Suprapubic skin (tissue), 4 donors: ENCODE measurements at places on chromosomes 4 and X. TPM values are rescaled to one million over a fixed set of nuclear protein-coding genes. Genes with fewer than 3 reads are reported as not detected.

- DNase-seq, result no peak
- no peak overlapping the region for H3K27ac ChIP-seq
- H3K27me3 ChIP-seq, result no peaks in the 10 kb centered on the region
- H3K4me1 ChIP-seq, result no peaks in the 10 kb centered on the region
These were observed 7.0 kb downstream of the LRCH2 start for GRCh38 chrX:115226929-115227328.

- DNase-seq, result no peak
- H3K4me3 ChIP-seq, result no peak overlapping the region
- no peak overlapping the region for H3K27ac ChIP-seq
- no peaks in the 10 kb centered on the region for H3K4me1 ChIP-seq
These were observed 834.7 kb downstream of the RAPGEF2 start for GRCh38 chr4:159937595-159937994.

- H3K27ac ChIP-seq, result no peak overlapping the region
- H3K4me3 ChIP-seq, result no peak overlapping the region
- peaks cover 3% of the 10 kb centered on the region for H3K4me1 ChIP-seq
- no peaks in the 10 kb centered on the region for H3K27me3 ChIP-seq
- no peak for DNase-seq
- H3K36me3 ChIP-seq, result no peaks in the 10 kb centered on the region
These were observed 17.1 kb upstream of the ARHGAP10 start for GRCh38 chr4:147714575-147715401.

GRCh38 chr4:10584042-10584441 is 100.5 kb downstream of the CLNK start:
- peaks cover 6% of the 10 kb centered on the region for H3K4me1 ChIP-seq
- H3K27me3 ChIP-seq, result no peaks in the 10 kb centered on the region
- H3K36me3 ChIP-seq, result no peaks in the 10 kb centered on the region
- no peak for DNase-seq

- peaks cover 54% of the 10 kb centered on the region for H3K4me1 ChIP-seq
- no peaks in the 10 kb centered on the region for H3K27me3 ChIP-seq
- peak overlapping the region; percentile 84 for H3K27ac ChIP-seq
- no peak for DNase-seq
These were observed 117.3 kb downstream of the KLHL8 start for GRCh38 chr4:87103086-87103485.

GRCh38 chr4:80576796-80577195 is 241.3 kb downstream of the CFAP299 start:
- no peak overlapping the region for H3K27ac ChIP-seq
- H3K27me3 ChIP-seq, result no peaks in the 10 kb centered on the region
- DNase-seq, result no peak

Gene GUCY1B1
- 2.0 TPM for total RNA-seq

Gene CXorf65
- total RNA-seq, result not detected

Gene PCDH7
- total RNA-seq, result 45.1 TPM
